Activated effector memory CD4-positive, alpha-beta T cell treated with Interleukin-2 at 50 U/mL for 16 hours (primary cell): ENCODE measurements at places on chromosomes 12 and 14.

GRCh38 chr14:96660667-96661066 lies 136.5 kb upstream of the VRK1 start:
- DNase-seq, result no peak

DNA sequence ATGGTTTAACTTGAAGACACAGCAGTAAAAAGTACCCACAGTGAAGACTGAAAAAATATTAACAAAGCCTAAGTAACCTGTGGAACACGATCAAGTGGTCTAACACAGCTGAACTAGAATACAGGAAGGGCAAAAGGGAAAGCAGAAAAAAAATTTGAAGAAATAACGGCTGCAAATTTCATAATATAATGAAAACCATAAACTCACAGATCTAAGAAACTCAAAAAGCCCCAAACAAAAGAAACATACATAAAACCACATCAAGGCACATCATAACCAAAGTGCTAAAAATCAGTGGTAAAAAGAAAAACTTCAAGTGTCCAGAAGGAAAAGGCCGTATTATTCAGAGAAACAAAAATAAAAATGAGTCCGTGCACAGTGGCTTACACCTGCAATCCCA lies 30.9 kb downstream of the SPPL3 start:
- DNase-seq, result no peak

GRCh38 chr12:59004456-59004855 lies 84.2 kb upstream of the LRIG3 start:
- no peak for DNase-seq

GRCh38 chr12:59405992-59406391 lies 189.8 kb upstream of the SLC16A7 start:
- no peak for DNase-seq
